RWPE2 (cell line): ENCODE measurements at places on chromosomes 4 and X.

GRCh38 chr4:825971-826330 lies at the start of gene CPLX1:
Gene CPLX1, minus strand, starts transcription at chr4:826129. Its CDS starts 1,607 bp downstream, at chr4:824522.
- peak; percentile 34 for DNase-seq

DNA sequence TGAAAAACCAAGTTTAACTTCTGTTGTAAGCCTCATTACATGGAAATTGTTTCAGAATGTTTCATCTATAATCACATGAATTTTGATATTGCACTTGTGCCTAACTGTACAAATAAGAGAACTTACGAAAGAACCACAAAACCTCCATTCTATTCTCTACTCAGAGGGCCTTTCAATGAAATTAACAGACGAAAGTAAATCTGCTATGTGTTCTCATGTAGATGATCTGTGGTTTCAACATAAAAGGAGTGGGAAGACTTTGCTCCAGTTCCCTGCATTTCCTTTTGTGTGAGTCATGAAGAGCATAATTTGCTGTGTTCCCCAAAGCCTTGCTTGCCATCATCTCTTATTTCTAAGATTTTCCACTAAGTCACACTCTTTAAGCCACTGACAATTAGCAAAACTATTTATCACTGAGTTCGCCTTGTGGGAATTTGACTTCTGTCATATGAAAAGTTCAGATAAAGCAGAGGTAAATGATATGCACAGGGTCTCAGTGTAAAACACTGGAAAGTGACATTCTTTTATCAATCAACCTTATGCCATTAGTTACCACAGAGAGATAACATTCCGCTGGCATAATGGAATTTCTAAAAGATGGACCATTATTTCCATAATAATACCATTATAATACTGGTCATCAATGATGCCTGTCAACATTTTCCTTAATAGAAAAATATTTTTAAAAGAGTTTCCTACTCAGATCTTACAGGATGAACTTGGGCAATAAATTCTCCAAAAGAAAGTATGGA lies 329.8 kb downstream of the NR3C2 start:
- no peak for DNase-seq

- no peak for DNase-seq
These were observed 54.4 kb upstream of the BMP2K start for GRCh38 chr4:78721747-78722146.

DNA sequence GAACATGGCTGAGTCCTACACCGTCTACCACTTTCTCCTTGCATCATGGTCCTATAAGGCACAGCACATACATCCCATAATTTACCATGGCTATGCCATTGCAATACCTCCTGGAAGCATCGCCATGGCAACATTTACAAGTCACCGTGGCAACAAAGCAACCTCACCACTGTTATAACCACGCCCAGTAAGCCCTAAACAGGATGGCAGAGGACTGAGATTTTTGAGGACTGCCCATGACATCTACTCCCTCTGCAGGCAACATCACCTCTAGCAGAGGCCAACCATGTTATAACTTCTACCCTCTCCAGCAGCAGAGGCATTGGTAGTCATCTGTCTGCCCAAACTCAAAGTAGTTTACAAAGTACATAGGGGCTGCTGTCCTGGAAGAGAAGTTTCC lies 29.7 kb downstream of the BCOR start:
- no peak for DNase-seq

DNA sequence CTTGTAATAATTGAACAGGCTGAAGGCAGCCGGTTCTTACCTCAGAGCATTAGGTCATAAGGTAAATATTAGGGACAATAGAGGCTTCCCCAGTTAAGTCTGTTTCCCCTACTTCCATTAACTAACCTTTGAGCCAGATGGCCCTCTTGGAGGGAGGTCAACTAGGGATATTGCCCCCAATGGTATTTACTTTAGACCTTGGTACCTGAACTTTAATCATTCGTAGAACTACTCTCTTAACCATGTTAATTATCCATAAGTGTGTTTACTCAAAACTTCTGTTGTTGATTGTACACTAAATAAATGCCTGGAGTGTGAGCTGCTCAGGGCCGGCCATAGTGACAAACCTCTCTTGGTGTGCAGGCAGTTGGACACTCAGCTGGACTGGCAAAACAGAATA lies 1843.5 kb upstream of the AGA start:
- DNase-seq = no peak

GRCh38 chr4:152735396-152735859 lies 44.1 kb downstream of the TIGD4 start:
- no peak for DNase-seq
